ENCODE measurements at places on chromosomes 11 and 22.

- DNase-seq = no peak
These were observed 612 bp downstream of the ASPHD2 start for GRCh38 chr22:26429458-26430286.

- DNase-seq = no peak
These were observed 9.6 kb upstream of the CDON start for GRCh38 chr11:126072141-126072741.

GRCh38 chr22:37640591-37641560, 1.4 kb downstream of the SH3BP1 start:
- DNase-seq = no peak

- DNase-seq = no peak
These were observed 16.6 kb downstream of the DSCAML1 start for GRCh38 chr11:117780456-117780855.

DNA sequence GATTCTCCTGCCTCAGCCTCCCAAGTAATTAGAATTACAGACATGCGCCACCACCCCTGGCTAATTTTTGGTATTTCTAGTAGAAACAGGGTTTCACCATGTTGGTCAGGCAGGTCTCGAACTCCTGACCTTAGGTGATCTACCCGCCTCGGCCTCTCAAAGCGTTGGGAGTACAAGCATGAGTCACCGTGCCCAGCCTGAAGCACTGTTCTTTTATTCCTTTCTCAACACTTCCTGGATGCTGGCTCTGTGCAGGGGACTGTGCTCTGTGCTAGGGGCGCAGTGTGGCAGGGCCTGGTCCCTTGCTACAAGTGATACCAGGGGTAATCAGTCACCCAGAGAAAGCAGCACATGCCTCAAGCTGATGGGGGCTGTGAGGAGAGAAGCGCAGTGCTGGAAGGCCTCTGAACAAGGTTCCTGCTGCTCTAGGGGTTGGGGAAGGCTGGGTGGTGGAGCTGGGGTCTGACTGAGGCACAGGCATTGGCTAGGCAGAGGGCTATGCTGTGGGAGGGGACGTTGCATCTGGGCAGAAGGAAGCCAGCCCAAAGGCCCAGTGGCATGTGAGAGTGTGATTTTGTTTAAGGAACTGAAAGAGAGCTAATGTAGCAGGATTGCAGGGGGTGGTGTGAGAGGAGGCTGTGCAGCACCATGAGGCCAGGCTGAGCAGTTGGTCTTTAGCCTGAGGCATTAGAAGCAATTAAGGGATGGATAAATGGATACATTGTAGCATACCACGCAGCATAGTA, 42.5 kb downstream of the CABIN1 start:
- DNase-seq = no peak

GRCh38 chr11:17498475-17498874, 21.8 kb upstream of the ABCC8 start:
- DNase-seq = no peak

DNA sequence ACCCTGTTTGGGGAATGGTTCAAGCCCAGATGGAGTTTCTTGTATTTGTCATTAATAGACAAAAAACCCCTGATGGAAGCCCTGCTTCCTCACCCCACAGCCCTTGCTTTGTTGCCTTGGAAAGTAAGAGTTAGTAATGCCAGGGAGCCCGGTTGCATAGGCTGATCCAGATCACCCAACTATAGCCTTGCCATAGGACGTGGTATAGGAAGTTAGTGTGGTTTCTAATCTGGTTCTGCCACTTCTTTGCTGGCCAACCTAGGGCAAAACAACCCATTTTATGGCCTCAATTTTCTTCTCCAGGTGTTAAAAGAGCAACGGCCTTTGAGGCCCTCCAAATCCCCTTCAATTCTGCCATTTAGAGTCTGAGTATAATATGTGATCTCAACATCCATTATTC, 97.9 kb downstream of the STIM1 start:
- no peak for DNase-seq

DNA sequence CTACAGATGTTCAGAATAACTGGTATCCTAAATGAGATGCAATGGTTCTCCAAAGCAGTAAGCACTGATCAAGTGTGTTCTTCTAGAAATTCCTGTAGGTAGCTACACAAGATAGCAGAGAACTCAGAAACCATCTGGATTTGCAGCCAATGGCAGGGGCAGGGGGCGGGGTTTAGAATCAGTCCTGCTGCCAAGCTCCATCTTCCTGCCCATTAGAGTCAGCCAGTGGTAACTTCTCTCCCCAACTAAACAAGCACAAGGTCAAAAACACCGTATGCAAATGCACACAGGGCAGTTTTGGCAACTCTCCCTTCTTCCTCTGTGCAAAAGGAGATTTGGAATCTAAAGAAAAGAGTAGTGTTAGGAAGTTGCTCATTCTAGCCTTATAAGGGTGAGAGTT, 237.5 kb upstream of the CCDC90B start:
- DNase-seq = no peak

- DNase-seq = peak; percentile 11
These were observed 3.3 kb upstream of the WNT7B start for GRCh38 chr22:45980268-45980570.

- DNase-seq = peak; percentile 31
These were observed 9.9 kb upstream of the IGLL5 start for GRCh38 chr22:22877523-22878210.

DNA sequence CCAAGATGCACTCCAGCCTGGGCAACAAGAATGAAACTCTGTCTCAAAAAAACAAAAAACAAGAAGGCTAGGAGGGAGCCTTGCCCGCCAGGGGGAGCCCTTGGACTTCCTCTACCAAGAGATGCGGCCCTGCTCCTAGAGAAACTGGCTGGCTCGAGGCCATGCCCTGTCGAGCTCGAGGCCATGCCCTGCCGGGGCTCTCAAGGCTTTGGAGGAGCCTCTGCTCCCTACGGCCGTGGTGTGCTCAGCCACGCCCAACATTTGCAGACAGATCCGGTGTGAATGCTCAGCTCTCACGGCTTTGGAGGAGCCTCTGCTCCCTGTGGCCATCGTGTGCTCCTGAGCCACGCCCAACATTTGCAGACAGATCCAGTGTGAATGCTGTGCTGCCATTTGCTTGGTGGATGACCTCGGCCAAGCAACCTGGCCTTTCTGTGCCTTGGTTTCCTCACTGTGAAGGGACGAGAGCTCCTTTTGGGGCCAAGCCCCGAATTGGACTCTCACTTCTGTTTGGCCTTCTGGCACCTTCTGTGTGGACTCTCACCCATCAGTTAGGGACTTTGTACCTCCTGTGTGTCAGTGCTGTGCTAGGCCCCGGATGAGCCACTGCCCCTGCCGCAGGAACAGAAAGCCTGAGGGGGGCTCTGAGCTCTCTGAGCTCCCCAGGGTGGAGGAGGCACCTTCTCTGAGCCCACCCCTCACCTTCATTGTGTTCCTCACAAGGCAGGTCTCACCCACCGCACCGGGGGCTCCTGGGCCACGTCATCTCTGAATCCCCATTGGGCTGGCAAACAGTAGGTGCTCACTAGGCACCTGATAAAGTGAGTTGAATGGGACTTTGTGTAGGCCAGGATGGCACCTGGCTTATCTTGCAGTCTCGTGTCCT, 14.1 kb downstream of the C11orf24 start:
- DNase-seq = peak; percentile 82

DNA sequence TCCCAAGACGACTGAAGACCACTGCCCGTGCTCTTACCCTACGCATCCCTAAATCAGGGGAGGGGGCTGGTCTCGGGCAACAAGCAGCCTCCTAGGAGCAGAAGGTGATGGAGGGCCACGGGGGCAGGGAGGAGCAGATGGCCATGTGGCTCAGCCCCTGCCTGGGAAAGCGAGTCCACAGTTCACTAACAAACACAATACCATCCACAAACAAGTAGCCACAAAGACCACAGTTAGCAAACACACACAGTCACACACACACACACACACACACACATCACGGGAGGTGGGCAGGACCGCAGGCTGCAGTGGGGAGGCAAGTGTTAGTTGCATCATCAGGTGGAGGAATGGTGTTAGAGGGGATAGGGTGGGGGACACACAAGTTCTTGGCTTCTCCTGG, 13.2 kb upstream of the FXYD2 start:
- DNase-seq = no peak

DNA sequence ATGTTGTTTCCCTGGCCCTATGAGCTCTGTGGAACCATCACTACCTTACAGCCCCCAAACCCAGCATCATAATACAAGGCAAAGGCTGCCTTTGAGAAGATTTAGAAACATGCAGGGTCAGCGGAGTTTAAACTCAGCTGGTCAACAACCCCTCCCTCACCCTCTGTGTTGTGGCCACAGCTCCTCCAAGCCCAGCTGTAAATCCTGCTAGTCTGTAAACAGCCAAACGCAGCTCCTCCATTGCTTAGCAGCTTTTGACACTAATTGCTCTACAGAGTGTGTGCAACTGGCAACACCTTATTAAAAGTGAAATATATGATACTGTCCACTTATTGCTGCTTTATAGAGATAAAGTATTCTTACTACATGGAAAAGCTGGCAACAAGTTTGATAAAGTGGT, 29.1 kb downstream of the OPCML start:
- no peak for DNase-seq

DNA sequence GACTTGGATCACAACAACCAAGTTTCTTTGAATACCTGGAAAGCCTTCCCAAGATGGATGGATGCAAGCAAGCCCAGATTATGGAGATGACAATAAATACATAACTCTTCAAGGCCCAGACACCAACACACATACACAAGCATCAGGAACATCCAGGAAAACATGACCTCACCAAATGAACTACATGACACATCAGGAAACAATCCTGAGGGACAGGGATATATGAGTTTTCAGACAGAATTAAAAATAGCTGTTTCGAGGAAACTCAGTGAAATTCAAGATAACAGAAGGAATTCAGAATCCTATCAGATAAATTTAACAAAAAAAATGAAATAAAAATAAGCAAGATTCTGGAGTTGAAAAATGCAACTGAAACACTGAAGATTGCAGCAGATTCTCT, 659.4 kb downstream of the METTL15 start:
- DNase-seq = peak; percentile 90

DNA sequence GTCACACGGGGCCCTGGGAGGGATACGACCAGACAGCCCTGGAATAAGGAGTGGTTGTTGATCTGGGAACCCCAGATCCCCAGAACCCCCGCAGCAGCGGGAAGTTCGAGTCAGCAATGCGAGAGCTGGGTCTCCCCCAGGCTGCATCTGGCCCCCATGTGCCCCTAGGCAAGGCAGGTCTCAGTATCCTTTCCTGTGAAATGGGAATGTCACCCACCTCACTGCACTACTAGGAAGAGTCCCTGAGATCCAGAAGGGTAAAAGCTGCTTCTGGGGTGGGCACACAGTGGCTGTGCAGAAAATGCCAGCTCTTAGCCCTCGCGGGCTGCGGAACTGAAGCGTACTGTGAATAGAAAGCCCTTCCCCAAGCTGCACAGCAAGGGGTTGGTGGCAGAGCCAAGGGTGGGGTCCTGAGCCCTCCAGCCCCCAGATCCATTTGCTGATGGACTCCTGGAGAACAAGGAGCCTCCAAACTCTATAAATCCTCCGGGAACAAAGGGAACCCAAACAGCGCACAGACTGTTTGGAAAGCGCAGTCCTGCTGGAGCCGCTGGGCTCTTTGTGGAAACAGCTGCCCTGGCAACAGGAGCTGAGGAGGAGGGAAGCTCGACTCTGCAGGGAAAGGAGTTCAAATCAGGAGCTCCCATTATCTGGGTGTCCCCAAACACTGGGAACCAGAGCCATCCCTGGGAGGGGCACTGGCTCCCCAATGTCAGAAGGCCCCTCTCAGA, 68.2 kb upstream of the SHISAL1 start:
- DNase-seq = no peak

- no peak for DNase-seq
These were observed 41.1 kb upstream of the CHRNA10 start for GRCh38 chr11:3712274-3712673.

GRCh38 chr11:129375751-129376657, at the start of gene BARX2:
BARX2 (plus strand) TSS chr11:129375848; CDS start chr11:129376036, 188 bp downstream.
- peak; percentile 57 for DNase-seq

- no peak for DNase-seq
These were observed 15.0 kb downstream of the TEAD1 start for GRCh38 chr11:12689029-12689755.

- DNase-seq = no peak
These were observed 139.1 kb downstream of the SLC17A6 start for GRCh38 chr11:22477312-22477711.

DNA sequence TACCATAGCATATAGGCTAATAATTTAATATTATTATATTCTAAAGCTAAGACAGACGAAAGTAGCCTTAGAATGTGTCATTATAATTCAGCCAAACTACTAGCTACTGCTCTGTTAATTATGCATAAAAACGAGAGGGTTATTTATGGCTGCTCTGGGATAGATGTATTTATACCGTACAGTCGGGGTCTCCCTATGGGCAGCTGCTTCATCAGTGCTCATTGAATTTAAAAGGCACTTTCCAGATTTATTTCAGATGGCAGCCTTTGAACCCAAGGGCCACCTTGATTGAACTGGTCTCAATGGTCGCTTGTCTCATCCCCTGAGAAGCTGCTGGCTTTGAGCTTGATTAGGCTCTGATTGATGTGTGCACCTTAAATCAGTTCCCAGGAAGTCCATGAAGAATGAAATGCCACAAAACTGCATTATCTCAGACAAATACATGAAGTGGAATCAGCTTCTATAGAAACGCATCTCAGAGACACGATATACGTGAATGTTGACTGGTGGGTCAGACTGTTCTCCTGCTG, 377.6 kb downstream of the LRRC4C start:
- DNase-seq = no peak

GRCh38 chr11:8381871-8382396, 118.3 kb upstream of the LMO1 start:
- no peak for DNase-seq

- DNase-seq = no peak
These were observed 6.4 kb downstream of the MYEOV start for GRCh38 chr11:69300120-69301060.

DNA sequence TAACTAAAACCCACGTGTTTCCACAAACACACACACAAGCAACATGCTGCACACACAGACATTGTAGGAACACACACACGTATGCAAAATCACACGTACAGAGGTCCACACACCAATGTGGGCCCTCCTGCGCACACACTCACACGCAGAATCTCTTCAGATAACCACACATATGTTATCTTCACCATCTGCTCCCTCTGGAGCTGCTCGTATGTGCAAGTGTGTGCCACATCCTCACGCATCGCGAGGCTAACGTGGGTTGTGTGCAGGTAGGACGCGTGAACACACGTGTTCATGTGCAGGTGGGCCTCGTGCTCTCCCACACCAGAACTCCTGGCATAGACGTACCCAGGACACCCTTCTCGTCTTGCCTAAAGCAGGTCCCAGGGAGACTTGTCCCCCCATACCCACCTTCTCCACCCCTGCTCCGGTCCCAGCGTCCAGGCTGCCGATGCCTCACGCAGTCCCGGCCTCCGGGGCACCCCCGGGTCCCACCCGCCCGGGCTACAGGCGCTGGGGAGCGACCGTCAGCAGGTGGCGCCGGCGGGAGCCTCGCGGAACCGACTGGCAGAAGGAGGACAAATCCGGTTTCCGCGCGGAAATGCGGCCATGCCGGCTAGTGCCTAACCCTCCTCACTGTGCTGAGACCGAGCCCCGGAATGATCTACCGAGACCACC, 10.3 kb upstream of the IGSF9B start:
- no peak for DNase-seq

Data from amniotic epithelial cell (primary cell).